ENCODE measurements at places on chromosomes 4 and X.

- no peak overlapping the region for H3K4me3 ChIP-seq
- peaks cover 15% of the 10 kb centered on the region for H3K4me1 ChIP-seq
- H3K36me3 ChIP-seq = peaks cover 4% of the 10 kb centered on the region
- no peaks in the 10 kb centered on the region for H3K27me3 ChIP-seq
- no peak for DNase-seq
Observed at GRCh38 chr4:19024047-19024446, 1002.5 kb upstream of the LCORL start.

- H3K36me3 ChIP-seq = peaks cover 7% of the 10 kb centered on the region
- DNase-seq = no peak
- no peak overlapping the region for H3K27ac ChIP-seq
- no peak overlapping the region for H3K4me3 ChIP-seq
- peaks cover 22% of the 10 kb centered on the region for H3K4me1 ChIP-seq
- H3K27me3 ChIP-seq = no peaks in the 10 kb centered on the region
Observed at GRCh38 chr4:183186813-183187212, 87.8 kb downstream of the WWC2 start.

DNA sequence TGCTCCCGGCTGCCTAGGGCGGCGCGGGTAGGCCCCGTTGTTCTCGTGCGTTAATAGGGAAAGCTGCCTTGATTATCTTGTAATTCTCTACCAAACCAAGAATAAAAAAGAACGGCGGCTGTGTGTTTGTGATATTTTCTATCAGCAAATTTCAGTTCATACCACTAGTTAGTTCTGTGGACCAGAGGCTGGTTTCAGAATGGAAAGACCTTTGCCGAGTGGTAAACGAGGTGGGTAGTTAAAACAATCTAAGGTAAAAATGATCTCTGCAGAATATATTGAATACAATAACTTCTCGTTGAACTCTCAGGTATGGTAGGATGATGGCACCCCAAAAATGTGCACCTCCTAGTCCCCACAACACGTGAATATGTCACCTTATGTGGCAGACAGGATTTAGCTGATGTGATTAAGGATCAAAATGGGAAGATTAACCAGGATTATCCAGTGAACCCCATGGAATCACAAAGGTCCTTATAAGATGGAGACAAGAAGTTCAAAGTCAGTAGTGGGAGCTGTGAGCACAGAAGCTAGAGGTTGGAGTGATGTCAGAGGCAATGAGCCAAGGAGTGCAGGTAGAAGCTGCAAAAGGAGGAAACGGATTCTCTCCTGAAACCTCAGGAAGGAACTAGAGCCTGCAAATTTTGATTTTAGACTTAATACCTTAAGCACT is 574 bp upstream of the CFAP97 start:
- peaks cover 38% of the 10 kb centered on the region for H3K4me1 ChIP-seq
- H3K4me3 ChIP-seq = peak overlapping the region; percentile 84
- peaks cover 6% of the 10 kb centered on the region for H3K27me3 ChIP-seq
- DNase-seq = no peak

GRCh38 chrX:275967-276580 is 5.1 kb upstream of the PLCXD1 start:
- H3K4me3 ChIP-seq = peak overlapping the region; percentile 73
- H3K27ac ChIP-seq = no peak overlapping the region
- peaks cover 22% of the 10 kb centered on the region for H3K4me1 ChIP-seq
- H3K36me3 ChIP-seq = no peaks in the 10 kb centered on the region
- DNase-seq = no peak
- peaks cover 21% of the 10 kb centered on the region for H3K27me3 ChIP-seq

DNA sequence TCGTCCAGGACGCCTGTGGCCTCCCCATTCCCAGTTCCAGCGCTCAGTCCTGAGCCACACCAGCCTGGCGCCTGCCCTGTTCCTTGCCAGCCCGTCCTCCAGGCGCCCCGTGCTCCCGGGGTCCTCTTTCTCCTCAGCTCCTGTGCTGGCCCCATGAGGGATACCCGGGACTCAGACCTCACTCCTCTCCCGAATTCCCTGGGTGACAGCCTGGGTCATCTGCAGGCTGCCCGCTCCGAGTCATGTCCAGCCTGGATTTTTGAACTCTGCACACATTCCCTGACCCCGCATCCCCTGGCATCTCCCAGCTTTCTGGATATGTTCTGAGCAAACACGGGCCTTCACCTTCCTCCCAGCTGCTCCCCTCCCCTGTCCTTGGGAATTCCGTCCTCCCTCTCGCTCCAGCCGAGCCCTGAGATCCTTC is 14.9 kb upstream of the ADD1 start:
- H3K4me1 ChIP-seq = peaks cover 3% of the 10 kb centered on the region
- peaks cover 14% of the 10 kb centered on the region for H3K36me3 ChIP-seq

- H3K4me3 ChIP-seq = no peak overlapping the region
- no peaks in the 10 kb centered on the region for H3K27me3 ChIP-seq
- H3K36me3 ChIP-seq = no peaks in the 10 kb centered on the region
- no peak for DNase-seq
- no peak overlapping the region for H3K27ac ChIP-seq
- H3K4me1 ChIP-seq = no peaks in the 10 kb centered on the region
Observed at GRCh38 chr4:143653031-143653430, 47.4 kb downstream of the FREM3 start.

DNA sequence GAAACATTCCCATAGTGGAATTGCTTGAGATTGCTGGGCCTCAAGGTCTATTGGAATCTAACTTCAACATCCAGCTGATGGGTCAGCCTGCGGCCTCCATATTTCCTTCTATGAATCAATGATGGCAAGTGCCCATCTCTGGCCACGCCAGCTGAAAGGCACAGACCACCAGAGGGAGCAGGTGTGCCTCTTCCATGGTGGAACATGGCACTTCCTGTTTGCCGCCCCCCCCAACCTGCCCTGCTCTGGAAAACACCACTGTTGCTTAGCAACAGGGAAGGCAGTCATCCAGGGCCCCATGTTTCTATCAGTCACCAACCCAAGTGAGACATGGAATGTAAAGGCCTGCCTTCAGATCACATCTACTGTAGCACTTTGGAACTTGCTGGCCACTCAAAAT is 11.6 kb downstream of the PAGE4 start:
- H3K27ac ChIP-seq = peak overlapping the region; percentile 84
- H3K36me3 ChIP-seq = no peaks in the 10 kb centered on the region
- peak; percentile 55 for DNase-seq
- H3K4me3 ChIP-seq = no peak overlapping the region
- no peaks in the 10 kb centered on the region for H3K27me3 ChIP-seq

- no peak overlapping the region for H3K27ac ChIP-seq
- no peak overlapping the region for H3K4me3 ChIP-seq
- H3K27me3 ChIP-seq = no peaks in the 10 kb centered on the region
- H3K4me1 ChIP-seq = peaks cover 8% of the 10 kb centered on the region
Observed at GRCh38 chr4:30866346-30866745, 146.2 kb downstream of the PCDH7 start.

DNA sequence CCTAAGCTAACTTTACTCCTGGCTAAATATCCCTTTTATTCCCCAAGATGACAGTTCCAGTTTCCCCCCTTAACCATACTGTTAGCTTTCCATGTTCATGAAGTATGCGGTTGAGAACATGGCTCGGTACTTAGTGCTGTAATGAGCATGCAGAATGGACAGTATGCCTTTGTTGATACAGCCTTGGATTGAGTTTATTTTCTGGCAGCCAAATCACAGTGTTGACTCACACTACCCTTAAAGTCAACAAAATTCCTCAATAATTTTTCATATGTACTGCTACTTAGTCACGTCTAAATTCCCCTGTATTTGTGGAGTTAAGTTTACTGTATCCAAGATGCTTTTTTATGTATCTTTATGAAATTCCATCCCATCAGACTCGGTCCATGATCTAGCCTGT is 1.4 kb upstream of the VEGFC start:
- no peak for DNase-seq
- H3K4me1 ChIP-seq = peaks cover 16% of the 10 kb centered on the region
- no peak overlapping the region for H3K27ac ChIP-seq
- no peaks in the 10 kb centered on the region for H3K36me3 ChIP-seq
- peak overlapping the region; percentile 87 for H3K4me3 ChIP-seq

- H3K4me1 ChIP-seq = peaks cover 30% of the 10 kb centered on the region
- peaks cover 20% of the 10 kb centered on the region for H3K36me3 ChIP-seq
- H3K4me3 ChIP-seq = no peak overlapping the region
Observed at GRCh38 chr4:86302251-86302650, 57.6 kb downstream of the MAPK10 start.

- H3K4me3 ChIP-seq = no peak overlapping the region
- no peak for DNase-seq
- no peaks in the 10 kb centered on the region for H3K36me3 ChIP-seq
- no peaks in the 10 kb centered on the region for H3K27me3 ChIP-seq
- peaks cover 4% of the 10 kb centered on the region for H3K4me1 ChIP-seq
Observed at GRCh38 chr4:123386609-123387008, 10.0 kb upstream of the SPRY1 start.

DNA sequence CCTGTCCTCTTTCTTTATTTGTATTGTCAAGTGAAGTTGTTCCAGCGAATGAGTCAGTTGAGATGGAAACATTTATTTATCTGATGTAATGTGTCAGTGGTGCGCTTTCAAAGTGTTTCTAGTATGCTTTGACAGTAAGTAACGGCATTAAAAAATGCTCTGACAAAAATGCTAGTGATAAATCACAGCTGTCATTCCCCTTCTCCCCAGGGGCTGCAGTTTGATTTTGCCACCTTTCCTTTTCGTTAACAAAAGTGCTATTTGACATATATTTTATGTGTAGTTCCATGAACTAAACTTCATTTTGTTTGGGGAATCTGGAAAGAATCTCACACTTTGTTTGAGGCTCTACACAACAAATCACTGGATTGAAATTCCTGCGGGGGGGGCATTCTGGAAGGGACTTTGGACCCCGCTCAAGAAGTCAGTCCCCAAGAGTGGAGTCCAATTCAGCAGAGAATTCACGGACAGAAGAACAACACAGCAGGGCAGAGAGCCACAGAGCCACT is 7.6 kb upstream of the TBC1D19 start:
- H3K4me3 ChIP-seq = no peak overlapping the region
- H3K4me1 ChIP-seq = no peaks in the 10 kb centered on the region
- no peak overlapping the region for H3K27ac ChIP-seq

DNA sequence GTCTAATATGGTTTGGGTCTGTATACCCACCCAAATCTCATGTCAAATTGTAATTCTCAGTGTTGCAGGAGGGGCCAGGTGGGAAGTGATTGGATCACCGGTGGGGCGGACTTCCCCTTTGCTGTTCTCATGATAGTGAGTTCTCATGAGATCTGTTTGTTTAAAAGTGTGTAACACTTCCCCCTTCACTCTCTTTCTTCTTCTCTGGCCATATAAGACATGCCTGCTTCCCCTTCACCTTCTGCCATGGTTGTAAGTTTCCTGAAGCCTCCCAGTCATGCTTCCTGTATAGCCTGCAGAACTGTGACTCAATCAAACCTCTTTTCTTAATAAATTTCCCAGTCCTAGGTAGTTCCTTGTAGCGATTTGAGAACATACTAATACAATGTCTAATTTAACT is 19.7 kb upstream of the SCRG1 start:
- no peaks in the 10 kb centered on the region for H3K36me3 ChIP-seq
- no peak for DNase-seq
- H3K4me3 ChIP-seq = no peak overlapping the region
- peaks cover 25% of the 10 kb centered on the region for H3K4me1 ChIP-seq
- H3K27me3 ChIP-seq = no peaks in the 10 kb centered on the region
- no peak overlapping the region for H3K27ac ChIP-seq
